Stimulated activated CD8-positive, alpha-beta memory T cell treated with anti-CD3 and anti-CD28 coated beads, Interleukin-7, amount 100 ng/mL, for 1 hour (primary cell): ENCODE measurements at places on chromosomes 4 and X.

DNA sequence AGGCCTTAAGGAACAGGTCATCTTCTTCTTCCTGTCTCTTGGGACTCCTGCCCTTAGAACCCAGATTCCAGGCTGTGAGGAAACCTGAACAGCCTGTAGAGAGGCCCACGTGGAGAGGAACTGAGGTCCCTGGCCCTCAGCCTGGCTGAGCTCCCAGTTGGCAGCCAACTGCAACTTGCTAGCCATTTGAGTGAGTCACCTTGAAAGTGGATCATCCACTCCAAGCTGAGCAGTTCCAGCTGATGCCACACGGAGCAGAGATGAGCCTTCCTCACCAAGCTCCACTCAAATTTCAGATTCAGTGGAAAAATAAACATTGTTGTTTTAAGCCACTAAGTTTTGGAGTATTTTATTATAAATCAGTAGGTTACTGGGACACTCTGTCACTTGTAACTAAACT is 392.5 kb downstream of the BCOR start:
- DNase-seq, result no peak

- DNase-seq, result no peak
Observed at GRCh38 chr4:150078041-150078578, at the start of gene DCLK2. Gene DCLK2 (plus strand): TSS chr4:150078445. CDS start chr4:150079028, 583 bp downstream.

DNA sequence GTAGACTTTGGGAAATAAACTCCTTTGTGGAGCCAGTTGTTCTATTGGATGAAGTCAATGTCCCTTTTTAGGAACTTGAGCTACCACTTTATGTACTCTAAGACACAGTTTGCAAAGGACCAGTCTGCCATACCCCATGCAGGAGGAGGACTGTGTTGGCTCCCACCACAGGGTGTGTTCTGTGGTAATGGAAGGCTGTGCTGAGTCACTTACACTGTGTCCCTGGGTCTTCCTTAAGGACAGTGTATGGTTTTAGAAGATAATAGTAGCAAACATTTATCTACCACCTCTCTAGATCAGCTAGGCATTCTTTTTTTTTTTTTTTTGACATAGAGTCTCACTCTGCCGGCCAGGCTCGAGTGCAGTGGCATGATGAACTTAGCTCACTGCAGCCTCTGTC is 184.0 kb upstream of the PGRMC2 start:
- DNase-seq, result no peak

- DNase-seq, result no peak
Observed at GRCh38 chr4:22794732-22795131, 102.0 kb downstream of the GBA3 start.

DNA sequence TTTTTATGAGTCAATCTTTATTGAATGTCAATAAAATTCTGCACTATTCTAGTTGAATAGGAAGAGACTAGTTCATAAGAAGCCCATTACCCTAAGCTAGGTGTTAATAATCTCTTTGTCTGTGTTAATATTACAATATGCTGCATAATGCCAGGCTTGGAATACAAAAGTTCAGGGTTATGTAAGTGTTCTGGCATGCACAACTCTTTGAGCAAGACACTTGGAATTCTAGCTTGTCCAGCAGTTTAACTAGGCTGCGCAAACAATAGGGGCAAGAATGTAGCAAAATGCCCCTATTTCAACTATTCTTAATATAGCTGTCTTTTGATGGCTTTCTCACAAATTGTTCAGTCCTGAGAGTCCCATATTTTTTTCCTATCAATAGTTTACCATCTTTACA is 31.3 kb upstream of the ETNPPL start:
- no peak for DNase-seq

- no peak for DNase-seq
Observed at GRCh38 chrX:1564750-1565683, 26.4 kb upstream of the AKAP17A start.
